ENCODE measurements at places on chromosomes 1 and 21.

DNA sequence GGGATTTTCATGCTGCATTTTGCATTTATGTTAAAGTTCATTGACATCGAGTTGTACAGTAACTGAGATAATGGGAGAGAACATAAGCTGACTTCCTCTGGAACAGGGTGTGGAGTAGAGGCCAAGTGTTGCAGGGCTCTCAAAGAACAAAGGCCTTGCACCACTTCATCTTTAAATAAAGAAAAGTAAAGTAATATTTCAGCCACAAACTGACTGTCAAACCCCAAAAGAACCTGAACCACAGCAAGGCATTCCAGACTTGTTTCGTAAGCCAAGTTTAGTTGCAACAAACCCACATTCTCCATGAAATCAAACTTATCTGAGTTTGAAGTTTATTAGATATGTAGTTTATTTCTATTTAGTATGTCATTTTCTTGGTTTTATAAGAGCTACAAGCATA, 19.1 kb upstream of the HMGCS2 start:
- DNase-seq, result no peak

DNA sequence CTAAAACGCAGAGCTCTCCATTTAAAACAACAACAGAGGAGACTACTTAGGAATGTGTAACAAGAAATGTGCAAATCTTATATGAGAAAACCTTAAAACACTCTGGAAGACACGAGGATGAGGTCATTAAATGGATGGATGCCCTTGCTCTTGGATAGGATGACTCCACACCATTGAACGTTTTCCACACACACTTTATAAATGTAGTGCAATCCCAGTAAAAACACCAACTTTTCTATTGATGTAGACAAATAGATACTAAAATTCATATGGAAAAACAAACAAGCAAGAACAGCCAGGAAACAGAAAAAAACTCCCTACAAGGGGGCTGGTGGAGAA, 18.4 kb upstream of the COL6A1 start:
- DNase-seq, result no peak

DNA sequence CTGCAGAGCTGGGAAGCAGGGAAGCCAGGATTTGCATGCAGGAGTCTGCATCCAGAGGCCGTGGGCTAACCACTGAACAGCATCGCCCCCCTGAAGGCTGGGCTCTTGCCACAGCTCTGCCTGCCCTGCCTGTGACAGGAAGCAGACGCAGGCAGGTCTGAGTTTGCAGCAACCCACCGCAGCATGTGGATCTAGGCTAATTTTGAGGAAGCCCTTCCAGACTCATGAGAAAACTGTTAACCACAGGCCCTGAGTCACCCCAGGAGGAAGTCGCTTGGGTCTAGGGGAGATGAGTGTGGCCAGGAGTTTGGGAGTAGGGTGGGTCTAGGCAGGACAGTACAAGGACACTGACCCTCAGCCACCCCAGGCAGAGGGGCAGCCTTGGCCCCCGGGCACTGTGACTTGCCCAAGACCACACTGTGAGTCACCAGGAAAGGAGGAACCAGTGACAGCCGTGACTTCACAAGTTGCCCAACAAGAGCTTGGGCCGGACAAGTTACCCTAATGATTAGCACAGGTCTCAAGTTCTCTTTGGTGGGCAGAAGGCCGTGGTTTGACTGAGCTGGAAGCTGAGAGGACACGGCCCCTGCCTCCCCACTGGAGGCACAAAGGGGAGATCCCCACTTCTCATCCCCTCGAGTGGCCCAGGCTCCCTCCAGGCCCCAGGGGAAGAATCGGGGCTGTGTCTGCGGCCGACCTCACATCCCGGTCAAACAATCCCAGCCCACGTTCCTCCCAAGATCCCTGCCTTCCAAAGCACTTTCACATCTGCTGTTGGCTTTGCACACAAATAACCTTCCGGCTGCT, 826 bp downstream of the LAPTM5 start:
- no peak for DNase-seq

DNA sequence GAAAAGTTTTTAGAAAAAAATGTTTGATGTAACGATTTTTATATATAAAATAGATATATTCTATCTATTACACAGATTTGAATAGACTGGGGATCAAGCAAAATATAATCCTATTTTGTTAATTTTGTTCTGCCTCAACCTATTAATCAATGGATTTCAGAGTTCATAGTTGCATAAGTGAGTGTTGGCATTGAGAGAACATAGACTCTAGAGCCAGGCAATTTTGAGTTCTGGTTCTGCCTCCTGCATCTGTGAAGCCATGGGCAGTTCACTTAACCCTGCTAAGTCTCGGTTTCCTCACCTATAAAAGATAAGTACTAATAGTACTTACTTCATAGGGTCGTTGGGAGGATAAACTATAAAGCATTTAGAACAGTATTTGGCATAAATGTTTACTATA, 13.6 kb upstream of the PKN2 start:
- DNase-seq, result no peak

- no peak for DNase-seq
Observed at GRCh38 chr1:70044832-70045231, 160.5 kb downstream of the LRRC40 start.

DNA sequence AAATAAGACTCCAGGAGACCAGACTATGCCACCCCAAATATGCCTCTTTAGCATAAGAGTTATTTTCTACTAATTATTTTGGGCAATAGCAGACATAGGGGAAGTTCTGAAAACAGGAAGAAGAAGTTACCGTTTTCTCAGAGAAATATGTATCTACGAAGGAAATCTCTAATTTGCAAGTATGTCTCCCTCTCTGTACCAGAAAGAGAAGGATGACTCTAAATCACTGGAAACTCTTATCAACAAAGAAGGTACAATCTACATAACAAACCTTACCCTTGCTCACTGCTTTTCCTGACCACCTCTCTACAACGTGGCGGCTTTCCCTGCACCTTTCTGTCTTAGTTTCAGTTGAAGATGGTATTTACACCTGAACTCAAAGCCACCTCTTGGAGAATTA, 49.0 kb downstream of the OMA1 start:
- DNase-seq, result no peak

DNA sequence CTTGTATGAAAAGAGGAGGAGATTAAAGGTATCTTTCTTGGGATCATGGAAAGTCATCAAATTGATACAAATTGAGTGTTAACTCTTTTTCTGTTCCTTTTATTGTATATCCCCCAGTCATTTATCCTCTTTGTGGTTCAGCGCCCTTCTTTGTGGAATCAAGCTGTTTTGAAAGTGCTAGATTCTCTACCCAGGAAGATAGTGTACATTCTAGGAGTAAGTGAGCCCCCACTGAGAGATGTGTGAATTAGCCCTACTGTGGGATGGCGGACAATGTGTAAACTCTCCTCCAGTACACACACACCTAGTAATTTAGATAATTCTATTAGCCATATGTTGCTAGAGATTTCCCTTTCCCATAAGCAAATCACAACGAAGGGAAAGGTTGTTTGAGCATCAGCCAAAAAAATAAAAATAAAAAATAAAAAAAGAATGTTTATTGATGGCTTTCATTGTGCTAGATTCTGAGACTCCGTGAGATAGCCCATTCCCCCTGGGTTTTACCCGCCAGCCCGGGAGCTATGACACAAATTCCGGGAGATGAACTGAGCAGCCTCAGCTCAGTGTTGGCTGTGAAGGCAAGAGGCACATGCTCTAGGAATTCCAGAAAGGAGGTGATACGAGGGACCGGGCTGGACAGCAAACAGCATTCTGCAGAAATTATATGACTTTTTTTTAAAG, 378.4 kb upstream of the RUNX1 start:
- DNase-seq, result no peak

GRCh38 chr1:39080269-39080826, 54.2 kb downstream of the NDUFS5 start:
- DNase-seq, result no peak

DNA sequence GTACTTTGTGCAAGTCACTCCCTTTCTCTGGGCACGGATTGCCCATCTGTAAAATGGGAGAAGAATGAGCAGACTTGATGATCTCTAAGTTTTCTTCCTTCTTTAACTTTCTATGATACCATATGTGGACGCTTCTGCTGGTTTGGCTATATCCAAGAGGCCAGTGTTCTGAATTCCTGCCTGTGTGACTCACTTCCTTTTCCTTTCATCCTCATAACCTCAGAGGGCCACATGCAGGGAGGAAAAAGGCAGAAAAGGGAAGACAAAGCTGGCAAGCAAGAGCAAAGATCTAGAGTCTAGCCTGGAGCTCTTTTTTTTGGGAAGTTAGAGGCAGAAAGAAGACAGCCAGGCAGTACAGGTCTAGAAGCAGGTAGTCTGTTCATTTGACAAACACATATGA, 151.2 kb downstream of the OMA1 start:
- no peak for DNase-seq

DNA sequence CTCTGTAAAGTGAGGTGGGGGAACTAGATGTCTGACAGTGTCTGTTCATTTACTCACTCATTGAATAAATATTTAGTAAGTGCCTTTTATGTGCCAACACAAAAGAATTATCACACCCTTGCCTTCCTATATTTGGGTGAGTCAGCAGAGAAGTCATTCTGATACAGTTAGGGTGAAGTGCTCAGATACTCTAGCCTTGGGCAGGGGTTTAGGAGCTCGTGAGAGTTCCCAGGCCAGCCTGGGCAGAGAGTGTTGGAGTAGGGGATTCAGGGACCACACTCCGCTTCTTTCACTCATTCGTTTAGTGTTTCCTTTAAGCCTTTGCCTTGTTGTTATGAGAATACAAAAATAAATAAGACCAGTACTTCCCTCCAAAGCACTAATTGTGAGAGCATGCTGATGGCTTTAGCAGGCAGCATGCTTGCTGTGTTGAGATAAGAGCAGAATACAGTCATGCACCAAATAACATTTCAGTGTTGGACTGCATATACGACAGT, 83.9 kb downstream of the DYRK1A start:
- no peak for DNase-seq

GRCh38 chr21:41745026-41745820, 21.6 kb downstream of the RIPK4 start:
- DNase-seq, result no peak

DNA sequence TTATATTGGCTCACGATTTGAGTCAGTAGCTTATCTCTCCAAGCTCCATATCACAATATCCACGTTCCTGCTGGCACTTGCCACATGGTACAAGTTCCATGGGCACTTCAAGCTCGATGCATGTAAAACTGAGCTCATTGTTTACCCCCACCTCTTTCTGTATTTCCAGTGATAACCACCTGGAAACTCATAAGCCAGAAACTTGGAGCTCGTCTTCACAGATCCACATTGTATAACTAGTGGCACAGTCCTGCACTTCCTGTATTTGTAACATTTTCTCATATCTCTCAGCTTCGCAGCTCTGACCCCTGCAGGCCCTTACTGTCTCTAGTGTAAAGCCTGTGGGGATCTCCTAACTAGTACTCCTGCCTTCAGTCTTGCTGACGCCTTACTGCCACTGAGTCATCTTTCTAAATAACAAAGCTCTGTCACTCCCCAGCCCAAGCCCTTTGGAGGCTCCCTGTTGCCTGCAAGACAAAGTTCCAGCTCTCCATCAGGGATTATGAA, 6.5 kb upstream of the C2CD4D start:
- DNase-seq, result no peak

DNA sequence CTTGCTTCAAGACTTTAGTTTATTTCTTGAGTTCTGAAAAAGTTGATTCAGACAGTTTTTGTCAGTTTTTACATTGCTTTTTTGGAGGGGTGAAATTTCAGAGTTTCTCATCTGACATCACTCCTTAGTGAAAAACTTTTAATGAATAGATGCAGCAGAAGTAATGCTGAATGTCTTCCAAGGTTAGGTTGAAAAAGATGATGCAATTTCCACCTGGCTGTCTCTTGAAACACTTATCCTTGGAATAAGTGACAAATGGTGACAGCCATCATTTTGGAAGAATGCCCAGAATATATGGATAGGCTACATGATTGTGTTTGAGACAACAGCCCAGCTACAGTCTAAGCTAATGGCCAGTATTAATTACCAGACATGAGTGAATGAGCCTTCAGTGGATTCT, 140.8 kb downstream of the ZNF644 start:
- no peak for DNase-seq

DNA sequence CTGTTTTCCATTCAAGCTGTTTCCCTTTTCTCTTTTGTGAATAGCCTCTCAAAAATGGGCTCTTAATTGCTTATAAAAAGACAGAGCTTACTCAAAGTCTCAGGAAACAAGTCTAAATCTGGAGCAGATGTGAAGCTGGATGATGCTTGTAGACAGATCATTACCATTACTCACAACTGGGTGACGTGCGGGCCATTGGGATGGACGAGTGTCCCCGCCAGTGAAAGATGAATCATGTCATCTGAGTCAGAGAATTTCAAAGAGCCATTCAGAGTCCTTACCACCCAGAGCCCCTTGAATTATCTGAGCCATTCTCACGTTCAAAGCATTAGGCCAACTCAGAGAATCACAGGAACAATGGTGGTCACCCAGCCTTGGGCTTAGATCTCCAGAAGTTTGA, 134.6 kb downstream of the HUNK start:
- DNase-seq, result no peak

GRCh38 chr1:160750608-160751007, 11.6 kb downstream of the SLAMF7 start:
- no peak for DNase-seq

GRCh38 chr21:43916691-43917514, 51.9 kb downstream of the AGPAT3 start:
- DNase-seq, result no peak

DNA sequence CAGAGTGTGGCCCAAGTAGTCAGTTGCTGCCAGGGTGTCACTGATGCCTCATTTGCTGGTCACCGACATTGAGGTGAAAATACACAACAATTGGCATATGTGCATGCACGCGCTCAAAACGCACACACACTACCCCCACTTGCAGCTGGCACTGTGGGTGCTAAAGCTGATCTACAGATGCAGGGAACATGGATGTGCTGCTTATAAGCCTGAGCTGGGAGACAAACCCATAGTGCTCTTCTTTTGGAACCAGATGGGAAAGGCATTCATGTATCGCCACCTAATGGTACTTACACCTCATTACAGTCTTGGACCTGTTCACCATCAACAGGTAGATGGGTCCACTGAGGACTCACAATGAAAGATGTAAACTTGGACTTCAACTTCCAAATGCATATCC, 70.3 kb upstream of the CAMK1G start:
- DNase-seq, result no peak

DNA sequence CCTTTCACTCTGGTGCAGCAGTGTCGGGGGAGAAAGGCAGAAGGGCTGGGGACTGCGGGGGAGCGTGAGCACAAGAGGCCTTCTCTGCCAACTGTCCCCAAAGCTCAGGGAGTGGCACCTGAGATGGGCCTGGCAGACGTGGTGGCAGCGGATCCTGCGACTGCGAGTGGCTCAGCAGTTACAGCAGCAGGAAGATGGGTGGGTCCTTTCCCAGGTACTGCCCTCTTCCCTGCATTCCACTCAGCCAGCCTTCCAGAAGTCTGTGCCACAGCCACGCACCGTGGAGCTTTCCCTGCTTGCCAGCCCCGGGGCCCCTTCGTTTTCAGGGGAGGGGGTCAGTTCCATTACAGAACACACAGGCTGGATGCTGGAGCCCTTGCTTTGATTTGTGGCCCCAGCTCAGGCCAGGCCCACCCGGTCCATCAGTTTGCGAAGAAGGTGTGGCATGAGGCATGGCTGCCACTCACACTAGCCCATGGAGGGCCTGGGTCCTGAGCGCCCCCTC, 17.2 kb downstream of the MTHFR start:
- no peak for DNase-seq

GRCh38 chr1:107009281-107009680, 47.2 kb upstream of the PRMT6 start:
- DNase-seq, result no peak

Data from activated naive CD4-positive, alpha-beta T cell (primary cell).